ENCODE measurements at places on chromosomes 12 and 14.

DNA sequence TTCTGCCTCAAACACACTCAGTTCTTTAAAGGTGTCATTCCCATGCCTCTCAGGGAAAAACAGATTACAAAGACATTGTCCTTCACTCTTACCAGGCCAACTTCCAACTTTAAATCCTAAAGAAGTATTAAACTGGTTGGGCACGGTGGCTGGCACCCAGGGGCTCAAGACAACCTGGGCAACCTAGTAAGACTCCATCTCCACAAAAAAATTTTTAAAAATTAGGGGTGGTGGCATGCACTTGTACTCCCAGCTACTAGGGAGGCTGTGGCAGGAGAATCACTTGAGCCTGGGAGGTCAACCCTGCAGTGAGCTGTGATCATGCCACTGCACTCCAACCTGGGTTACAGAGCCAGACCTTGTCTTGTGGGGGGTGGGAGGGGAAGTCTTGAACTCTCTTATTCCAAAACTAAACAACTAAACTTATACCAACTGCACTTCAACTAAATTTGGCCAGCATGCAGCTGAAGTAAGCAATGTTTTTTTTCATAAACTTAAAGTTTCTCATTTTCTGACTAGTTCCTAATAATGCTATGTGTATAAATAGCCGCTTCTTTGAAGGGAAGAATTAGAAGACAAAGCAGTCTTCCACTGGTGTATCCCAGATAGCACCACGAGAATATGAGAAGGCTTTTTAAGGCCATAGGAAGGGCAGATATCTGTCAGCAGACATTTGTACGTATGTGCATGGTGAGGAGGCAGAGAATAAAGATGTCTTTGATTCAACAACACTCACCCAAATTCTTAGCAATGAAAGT lies 2.4 kb downstream of the SLC11A2 start:
- DNase-seq: peak; percentile 22

DNA sequence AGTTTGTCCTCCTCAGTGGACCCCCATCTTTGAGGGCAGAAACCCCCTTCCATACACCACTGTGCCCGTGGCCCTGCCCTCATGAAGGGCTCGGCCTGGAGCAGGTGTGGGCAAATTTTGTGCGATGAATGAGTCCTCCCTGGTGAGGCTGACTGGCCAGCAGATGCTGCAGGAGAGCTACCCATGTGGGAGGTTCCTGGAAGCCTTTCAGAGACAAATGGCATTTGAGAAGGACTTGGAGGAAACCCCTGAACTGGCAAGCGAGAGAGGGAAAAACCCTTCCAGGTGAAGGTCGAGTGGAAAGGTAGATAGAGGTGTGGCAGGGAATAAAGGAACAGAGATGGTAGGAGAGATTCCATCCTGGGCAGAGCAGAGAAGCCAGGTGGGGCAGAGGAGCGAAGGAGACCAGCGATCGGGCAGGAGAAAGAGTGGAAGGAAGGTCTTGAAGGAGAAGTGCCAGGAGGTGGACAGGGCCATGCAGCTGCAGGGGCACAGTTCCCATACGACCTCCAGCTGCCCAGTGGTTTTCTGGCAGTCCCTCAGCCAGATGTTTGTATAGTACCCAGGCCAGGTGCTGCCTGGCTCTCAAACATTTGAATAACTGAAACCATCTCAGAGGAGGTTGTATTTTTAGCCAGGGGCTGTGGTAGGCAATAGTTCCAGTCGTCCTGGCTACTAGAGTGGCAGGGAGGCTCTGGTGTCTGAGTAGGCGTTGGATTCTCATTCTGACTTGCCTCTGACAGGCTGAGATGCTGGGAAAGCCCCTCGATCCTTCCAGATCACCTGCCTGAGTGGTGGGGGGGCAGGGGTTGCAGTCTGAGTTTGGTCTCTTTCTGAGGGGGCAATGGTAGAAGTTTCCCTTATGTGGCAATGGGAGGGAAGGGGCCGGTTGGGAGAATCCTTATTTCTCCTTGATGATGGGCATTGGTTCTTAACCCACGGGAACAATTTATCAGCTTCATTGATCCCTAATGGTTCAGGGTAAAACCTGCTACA lies 40.1 kb downstream of the FBXL14 start:
- no peak for DNase-seq

DNA sequence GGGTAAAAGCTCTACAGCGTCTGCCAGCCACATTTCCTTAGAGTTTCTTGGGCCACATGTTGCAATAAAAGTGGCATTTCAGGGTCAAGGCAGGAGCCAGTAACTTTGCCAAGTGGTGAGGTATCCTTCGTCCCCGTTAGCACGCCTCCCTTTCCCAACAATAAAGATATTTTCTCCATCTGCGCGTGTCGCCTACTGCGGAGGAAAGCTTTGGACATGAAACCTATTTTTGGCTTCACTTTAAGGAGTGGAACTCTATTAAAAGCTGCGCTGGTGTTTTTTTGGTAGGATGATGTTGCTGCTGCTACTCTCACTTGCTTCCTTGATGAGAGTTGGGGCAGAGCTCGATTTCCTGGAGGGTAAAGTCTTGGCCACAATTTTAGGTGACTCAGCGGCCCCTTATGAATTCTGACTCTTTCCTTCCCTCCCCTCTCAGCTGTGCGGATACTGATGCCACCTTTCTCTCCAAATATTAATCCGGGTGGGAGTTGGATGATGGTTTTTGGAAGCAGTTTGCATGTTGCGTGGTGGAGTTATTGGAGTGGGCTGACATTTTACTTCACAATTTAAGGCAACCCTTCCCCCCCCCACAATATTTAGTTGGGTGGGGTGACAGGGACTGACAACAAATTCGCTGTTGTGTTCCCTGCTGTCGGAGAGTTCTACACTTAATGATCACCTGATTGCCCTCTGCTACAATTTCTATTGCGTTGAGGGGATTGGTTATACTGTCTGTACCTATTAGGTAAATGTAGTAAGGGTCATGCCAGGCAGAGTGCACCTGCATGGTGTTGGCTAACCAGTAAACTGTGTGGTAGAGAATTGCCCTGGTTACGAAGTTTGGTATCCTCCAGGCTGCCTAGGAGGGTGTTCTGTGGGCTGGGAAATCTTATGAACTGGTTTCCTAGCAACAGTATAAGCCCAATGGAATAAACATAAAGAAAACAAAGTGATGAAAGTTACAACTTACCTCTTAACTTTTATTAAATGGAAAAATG lies 1.1 kb downstream of the CCDC91 start:
- DNase-seq: peak; percentile 12

GRCh38 chr12:28235015-28235414 lies 44.8 kb downstream of the CCDC91 start:
- no peak for DNase-seq

- DNase-seq: no peak
Measured at GRCh38 chr14:96940009-96940408, 142.8 kb downstream of the VRK1 start.

DNA sequence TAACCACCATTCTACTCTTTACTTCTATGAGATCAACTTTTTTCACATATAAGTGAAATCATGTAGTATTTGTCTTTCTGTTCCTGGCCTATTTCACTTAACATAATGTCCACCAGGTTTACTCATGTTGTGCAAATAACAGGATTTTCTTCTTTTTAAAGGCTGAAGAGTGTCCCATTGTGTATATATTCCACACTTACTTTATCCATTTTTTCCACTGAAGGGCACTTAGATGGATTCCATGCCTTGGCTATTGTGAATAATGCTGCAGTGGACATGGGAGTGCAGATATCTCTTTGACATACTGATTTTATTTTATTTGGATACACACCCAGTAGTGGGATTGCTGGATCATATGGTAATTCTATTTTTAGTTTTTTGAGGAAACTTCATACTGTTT lies 181.1 kb upstream of the HMGA2 start:
- DNase-seq: no peak

GRCh38 chr12:124898200-124898922 lies 16.1 kb downstream of the UBC start:
- peak; percentile 28 for DNase-seq
